ENCODE measurements at places on chromosomes 16 and 17. TPM values are rescaled to one million over a fixed set of nuclear protein-coding genes. Genes with fewer than 3 reads are reported as not detected.
A peak's percentile ranks its signal among the peaks of the same experiment; 100 is the strongest.

GRCh38 chr17:60039847-60040442, 38.8 kb downstream of the HEATR6 start:
- DNase-seq: no peak

The USP10 gene
- 111 TPM for total RNA-seq

- no peak for DNase-seq
These were observed 308.0 kb downstream of the GRIN2A start for GRCh38 chr16:9874219-9874618.

DNA sequence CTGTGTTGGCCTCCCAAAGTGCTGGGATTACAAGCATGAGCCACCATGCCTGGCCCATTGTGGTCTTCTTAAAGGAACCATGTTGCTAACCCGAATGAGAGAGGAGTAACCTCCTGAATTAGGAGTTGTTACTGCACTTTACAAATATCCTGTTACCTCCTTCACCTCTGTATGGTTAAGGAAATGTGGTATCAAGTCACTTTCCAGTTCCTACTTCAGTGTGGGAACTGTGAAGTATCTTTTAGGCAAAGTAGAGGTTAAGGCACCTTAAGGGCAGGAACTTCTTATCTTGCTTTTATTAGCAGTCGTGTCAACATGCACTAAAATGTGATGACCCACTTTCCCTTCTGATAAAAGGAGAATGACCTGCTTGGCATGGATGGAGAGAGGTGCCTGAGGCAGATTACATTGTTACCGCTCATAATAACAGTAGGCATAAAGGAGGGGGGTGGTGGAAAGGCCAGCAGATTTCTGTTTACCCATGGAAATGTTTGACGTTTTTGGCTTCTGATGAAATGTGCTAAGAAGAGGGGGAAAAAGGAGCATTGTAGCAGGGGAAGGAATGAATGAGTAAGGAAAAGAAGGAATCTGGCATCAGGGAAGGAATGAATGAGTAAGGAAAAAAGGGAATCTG, 28.5 kb downstream of the FTO start:
- no peak for DNase-seq

- no peak for DNase-seq
These were observed 17.2 kb upstream of the SLFN11 start for GRCh38 chr17:35390663-35391062.

GRCh38 chr17:70582777-70583176, 413.4 kb downstream of the KCNJ2 start:
- DNase-seq: no peak

GRCh38 chr17:31068291-31068690, 26.5 kb upstream of the NF1 start:
- DNase-seq: peak; percentile 45

DNA sequence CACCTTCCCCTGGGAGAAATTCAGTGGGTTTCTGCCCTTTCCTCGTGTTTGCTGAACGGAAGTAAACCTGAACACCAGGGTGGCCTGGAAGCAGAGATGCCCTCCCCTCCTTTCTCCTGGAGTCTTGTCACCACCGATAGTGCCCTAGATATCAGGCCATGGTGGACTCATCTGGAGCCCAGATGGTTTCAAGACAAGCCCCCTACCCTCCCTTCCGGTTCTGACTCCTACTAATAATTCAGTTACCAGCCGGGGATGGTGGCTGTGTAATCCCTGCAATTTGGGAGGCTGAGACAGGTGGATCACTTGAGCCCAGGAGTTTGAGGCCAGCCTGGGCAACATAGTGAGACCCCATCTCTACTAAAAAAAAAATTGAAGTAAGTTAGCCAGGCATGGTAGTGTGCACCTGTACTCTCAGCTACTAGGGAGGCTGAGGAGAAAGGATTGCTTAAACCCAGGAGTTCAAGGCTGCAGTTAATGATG, 2.4 kb downstream of the ZNF469 start:
- DNase-seq: no peak

GRCh38 chr17:8062435-8062806, 23.6 kb downstream of the ALOX15B start:
- DNase-seq: no peak

DNA sequence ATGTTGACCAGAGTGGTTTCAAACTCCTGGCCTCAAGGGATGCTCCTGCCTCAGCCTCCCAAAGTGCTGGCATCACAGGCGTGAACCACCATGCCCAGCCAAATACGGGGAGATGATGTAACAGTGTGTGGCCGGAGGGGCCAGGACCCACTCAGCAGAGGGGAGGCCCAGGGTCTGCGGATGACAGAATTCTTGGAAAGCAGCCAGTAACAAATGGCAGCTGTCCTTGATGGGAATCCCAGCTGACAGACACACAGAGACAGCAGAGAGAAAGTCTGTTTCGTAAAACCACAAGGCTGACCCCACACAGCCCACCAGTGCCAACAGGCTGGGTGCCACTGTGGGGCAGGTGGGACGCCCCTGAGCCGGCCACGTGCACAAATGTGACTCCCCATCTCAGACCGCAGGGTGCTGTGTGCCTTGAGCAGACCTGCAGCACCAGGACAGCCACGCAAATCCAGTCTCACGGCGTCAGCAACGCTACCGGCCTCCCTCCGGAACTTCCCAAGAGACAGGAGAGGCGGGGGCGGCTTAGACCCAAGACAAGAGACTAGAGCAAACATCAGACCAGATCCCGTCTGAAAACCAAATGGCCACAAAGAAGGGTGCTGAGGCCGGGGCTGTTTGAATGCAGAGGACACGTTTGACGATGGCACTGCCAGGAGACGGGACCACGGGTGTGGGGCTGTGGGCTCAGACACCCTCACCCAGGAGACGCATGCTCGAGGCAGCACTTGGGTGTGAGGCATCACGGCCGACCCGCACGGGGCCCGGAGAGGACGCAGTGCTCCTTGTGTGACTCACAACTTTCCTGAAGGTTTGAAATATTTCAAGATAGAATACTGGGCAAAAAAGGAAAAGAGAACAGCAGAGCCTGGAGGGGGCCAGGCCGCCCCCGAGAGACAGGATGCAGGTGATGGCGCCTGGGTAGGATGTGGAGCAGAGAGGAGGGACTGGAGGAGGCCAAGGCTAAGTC, 24.6 kb downstream of the CTU2 start:
- DNase-seq: no peak

DNA sequence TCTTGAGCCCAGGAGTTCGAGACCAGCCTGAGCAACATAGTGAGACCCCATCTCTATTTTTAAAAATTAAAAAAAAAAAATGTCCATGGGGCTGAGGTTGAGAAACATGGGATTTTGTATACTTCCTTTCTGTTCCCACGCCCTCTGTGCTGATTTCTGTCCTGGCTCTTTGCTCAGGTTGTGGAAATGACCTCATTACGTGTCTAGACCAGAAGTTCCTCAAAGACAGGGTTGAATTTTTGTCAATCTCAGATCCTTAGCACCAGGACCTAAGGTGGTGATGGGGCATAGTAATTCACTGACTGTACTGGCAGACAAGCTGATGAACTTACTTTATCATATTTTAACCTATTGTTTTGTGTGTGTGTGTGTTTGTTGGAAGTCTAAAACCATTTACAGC, 11.2 kb upstream of the HNF1B start:
- DNase-seq: no peak

The TEKT3 gene
- not detected for total RNA-seq

GRCh38 chr17:75881678-75882454, 3.5 kb upstream of the TRIM47 start:
- no peak for DNase-seq

- no peak for DNase-seq
These were observed 44.2 kb downstream of the RPTOR start for GRCh38 chr17:80588702-80589383.

- DNase-seq: no peak
These were observed 87.1 kb downstream of the STX8 start for GRCh38 chr17:9488556-9488955.

- no peak for DNase-seq
These were observed 647 bp upstream of the SECTM1 start for GRCh38 chr17:82334204-82334621.

DNA sequence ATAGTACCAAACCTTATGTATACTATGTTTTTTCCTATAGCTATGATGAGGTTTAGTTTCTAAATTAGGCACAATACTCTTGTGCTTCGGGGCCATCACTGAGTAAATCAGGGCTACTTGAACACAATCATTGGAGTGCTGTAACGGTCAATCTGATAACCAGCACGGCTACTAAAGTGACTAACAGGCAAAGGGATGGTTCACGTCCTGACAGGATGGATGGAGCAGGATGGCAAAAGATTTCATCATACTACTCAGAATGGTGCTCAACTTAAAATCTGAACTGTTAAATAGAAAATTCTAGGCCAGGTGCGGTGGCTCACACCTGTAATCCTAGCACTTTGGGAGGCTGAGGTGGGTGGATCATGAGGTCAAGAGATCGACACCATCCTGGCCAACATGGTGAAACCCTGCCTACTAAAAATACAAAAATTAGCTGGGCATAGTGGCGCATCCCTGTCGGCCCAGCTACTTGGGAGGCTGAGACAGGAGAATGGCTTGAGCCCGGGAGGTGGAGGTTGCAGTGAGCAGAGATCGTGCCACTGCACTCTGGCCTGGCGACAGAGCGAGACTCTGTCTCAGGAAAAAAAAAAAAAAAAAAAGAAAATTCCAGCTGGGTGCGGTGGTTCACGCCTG, 7.0 kb downstream of the TUFM start:
- DNase-seq: no peak

DNA sequence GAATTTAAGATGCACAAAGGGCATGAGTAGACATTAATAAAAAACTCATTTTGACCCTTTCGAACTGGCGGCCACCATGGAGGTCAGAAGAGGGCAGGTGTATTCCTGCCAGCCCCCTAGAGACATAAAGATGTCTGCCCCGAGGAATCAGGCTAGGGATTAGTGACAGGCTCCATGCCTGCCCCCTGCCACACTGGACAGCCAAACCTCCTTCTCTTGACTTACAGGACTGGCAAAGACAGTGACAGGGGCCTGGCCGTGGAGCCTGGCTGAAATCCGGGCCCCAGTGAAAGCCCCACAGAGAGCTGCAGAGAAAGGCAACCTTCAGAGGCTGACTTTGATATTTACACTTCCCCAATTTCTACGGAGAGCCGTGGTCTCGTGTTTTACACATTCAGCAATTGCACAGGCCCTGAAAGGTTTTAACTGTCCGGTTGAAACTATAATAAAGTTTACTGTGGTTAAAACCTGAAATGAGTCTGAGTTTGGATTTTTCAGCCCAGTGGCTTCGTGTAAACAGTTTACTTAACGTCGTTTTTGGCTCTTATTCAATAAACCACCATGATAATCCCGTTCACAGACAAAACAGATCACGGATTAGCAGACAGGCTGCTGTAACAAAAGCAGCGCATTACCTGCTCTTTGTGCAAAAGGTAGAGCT, 243.9 kb upstream of the MYOCD start:
- DNase-seq: no peak

GRCh38 chr16:49757559-49758069, 98.3 kb downstream of the ZNF423 start:
- no peak for DNase-seq

The KLHL36 gene
- 103 TPM for total RNA-seq

GRCh38 chr17:27407916-27408864, 48.1 kb upstream of the KSR1 start:
- peak; percentile 48 for DNase-seq

DNA sequence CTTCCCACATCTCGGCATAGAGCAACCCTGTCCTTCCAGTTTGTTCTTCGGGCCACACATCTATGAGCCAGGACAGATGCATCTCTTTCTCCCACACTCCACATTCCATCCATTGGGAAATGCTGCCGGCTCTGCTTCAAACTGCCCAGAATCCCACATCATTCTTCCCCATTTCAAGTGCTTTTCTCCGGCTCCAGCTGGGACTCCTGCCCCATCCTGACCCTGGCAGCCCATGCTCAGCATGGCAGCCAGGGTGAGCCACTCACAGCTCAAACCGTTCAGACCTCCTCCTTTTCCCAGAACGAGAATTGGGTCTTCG, 132.8 kb upstream of the SDK2 start:
- no peak for DNase-seq

The CYB561 gene
- total RNA-seq: 22.9 TPM

DNA sequence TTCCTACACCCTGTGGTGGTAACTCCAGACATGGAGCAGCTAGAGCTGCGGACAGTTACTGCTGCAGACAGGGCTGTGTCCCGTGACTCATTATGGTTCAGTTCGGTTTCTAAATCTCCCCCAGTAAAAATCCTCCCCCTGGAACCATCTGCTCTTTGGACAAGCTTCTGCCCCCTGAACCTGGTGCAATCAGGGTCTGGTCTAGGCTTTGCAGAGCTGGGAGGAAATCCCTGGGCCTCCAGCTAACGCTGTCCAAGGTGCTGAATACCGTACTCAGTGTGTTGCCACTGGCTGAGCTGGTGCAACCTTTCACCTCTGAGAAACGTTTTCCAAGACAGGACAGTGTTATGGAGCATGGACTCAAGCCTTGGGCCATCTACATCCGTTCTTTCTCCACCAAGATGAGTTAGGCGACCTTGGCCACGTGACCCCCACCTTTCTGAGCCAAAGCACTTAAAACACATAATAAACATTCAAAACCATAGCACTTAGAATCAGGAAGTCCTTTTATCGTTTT, 142.0 kb downstream of the CPPED1 start:
- peak; percentile 11 for DNase-seq

- DNase-seq: no peak
These were observed 51.6 kb upstream of the CORO6 start for GRCh38 chr17:29674281-29674680.

DNA sequence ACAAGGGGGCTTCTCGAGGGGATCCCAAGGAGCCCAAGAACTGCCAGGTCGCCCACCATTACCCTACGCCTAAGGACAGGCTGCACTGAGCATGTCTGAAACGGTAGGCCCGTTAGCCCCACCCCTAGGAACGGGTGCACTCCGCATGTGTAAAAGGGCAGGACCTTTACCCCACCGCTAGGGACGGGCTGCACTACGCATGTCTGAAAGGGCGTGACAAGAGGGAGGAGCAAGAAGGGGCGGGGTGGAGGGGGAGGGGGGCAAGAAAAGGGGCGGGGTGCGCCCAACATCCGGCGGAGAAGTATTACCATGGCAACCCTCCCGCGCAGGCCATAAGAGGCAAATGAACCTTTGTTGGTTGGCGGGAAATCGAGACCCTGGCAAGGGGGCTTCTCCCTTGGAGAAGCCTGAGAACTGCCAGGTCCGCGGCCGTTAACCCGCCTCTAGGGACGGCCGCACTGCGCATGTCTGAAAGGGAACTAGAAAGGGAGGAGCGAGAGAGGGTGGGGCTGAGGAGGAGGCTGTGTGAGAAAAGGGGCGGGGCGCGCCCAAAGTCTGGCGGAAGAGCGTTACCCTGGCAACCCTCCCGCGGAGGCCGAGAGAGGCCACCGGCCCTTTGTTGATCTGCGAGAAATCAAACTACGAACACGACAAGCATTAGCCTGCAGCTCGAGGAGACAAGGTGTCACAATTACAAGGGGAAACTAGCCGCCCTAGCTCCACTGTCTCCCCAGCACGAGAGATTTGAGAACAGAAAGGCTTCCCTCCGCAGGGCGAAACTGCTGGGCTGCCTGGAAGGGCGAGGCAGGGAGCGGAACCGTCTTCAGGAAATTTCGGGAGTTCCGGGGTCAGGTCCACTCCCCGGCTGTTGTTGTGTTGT, 2046.8 kb downstream of the TP53TG3F start:
- no peak for DNase-seq
